Activated CD4-positive, alpha-beta T cell treated with anti-CD3 and anti-CD28 coated beads for 24 hours (primary cell): ENCODE measurements at places on chromosomes 12 and 14.

DNA sequence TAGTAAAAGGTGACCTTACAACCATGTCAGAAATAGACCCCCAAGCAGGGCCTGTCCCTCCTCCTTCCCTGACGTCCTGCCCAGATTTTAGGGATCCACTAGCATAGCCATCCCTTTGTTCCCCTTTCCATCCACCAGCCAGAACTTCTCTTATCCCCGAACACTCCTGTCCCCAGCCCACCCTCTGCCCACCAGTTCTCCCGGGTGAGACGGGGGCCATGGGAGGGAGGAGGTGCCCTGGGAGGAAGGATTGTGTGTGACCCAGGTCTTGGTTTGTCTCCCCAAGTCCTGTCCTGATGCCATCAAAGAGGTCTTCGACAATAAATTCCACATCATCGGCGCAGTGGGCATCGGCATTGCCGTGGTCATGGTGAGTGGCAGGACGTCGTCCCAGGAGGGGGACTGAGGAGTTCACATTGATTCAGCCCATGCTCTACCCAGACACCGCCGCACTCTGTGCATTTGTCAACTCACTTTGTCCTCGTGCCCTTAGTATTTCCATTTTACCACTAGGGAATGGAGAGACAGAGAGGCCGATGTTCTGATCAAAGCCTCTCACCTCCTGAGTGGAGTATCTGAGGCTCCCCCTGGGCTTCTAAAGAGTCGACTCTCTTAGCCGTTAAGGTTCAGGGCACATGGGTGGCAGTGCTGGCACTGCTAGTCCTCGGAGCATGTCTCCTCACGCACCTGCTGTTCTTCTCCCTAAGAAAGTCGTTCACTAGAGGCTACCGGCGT lies 35.9 kb downstream of the CD9 start:
- DNase-seq, result no peak

DNA sequence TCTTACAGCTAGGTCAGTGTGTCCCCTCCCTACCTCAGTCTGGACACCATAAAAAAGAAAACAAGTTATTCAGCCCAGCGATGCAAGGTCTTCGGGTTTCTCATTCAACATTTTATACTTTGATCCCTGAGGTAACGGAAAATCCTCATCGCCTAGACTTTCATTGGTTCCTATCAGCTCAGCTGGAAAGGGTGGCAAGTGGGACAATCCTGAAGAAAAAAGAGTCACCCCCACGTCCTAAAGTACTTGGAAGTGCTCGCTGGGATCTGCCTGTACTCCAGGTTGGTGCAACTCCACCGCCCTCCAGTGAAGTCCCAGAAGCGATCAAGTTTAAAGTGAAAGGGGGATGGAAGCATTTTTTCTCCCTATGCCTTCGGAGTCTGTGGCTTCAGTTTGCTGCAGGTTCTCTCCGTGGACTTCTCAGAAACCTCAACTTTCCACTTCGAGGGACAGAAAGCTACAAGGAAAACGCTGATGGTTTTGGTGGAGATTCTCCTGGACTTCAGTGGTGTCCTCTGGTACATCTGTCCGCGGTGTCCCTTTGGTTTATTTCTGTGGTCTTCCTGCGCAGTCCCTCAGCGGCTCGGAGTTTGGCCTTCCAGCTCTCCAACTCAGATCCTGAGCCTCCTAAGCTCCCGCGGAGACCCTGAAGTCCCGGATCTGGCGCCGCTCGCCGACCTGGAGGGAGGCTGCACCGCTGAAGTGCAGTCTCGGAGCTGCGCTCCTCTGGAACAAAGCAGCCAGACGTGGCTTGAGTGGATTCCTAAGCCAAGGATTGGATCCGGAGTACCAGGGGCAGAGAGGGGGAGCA lies 1.8 kb upstream of the LRFN5 start:
- DNase-seq, result no peak

- no peak for DNase-seq
These were observed 24.3 kb downstream of the VEZT start for GRCh38 chr12:95241761-95242506.

DNA sequence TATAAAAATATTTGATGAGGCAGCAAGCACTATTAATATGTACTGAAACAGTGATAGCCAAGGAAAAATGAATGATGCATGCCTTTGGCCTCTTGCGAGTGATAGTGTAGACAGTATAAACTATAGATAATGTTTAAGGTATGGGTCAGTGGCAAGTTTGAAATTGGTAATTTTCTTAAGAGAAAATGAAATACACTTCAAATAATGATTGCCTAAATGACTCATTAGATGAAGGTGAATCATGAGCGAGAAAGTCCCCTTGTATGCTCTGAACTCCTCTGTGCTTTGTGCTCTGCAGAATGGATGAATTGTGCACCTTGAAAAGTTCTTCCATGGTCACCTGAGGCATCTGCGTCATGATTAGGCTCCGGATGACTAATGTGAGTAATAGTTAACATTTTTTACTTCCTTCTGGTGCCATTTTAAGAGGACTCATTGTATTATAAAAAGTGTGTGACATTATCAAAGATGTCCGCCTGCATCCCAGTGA lies 84.9 kb upstream of the RTL1 start:
- no peak for DNase-seq

GRCh38 chr14:78519863-78520262 lies 349.7 kb downstream of the NRXN3 start:
- DNase-seq, result no peak

- DNase-seq, result no peak
These were observed 236.7 kb downstream of the BCL11B start for GRCh38 chr14:99035268-99035667.

DNA sequence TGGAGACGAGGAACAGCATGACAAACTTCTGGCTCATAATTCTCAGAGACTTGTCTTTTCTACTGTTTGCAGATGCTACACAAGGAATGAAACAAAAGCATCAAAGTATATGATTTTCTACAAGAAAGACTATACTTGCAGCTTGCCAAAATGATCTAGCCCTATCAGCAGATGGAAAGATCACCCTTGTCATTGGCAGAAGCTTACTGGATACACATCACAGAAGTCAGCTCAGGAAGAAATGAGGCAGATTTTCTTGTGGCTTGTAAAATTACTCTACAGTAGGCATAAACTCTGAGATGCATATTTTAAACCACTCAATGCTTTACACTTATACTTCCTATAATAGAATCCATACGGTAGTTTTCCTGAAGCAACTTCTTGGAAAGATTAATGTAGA lies 20.6 kb downstream of the E2F7 start:
- DNase-seq, result no peak

GRCh38 chr14:100012478-100013327 lies 52.5 kb upstream of the EVL start:
- no peak for DNase-seq

DNA sequence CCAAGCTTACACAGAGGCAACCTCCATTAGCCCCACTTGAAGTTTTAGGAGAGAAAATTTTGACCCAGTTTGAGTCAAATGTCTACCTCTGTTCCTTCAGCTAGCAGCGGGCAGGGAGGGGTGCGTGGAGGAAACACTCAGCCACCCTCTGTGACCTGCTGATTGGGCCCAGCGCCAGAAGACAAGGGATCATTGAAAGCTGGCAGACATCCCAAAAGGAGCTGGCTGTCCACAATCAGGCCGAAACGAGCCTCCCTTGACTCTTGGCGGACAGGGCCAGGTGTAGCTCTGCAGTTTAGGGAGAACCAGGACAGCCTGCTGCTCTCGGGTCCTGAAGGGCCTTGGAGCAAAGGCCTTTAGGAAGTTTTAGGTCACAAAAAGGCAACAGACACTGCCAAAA lies 41.3 kb downstream of the CD9 start:
- DNase-seq, result no peak
